ENCODE measurements at places on chromosomes 1 and 21.
A peak's percentile ranks its signal among the peaks of the same experiment; 100 is the strongest.

DNA sequence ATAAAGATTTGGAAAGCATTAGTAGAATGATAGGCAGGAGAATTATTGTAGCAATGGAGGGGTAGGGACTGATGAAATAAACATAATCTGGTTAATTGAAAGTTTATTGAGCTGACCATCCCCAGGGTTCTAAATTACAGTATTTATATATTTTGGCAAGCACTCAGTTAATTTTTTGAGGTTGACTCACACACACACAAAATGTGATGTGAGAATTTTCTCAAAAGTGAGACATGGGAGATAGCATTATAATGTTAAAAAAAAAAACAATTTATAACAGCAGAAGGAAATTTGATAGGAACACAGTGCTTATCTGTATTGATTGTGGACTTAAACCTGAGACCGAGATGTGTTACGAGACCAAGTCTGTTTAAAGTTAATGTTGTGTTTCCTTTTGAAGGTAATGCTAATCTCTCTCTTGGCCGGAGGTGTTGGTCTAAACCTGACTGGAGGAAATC is 24.6 kb downstream of the TRIM45 start:
- no peak for DNase-seq

- no peak for DNase-seq
Observed at GRCh38 chr1:229264487-229264886, 6.4 kb upstream of the RAB4A start.

GRCh38 chr1:170494369-170494768 is 37.6 kb upstream of the GORAB start:
- DNase-seq: no peak

DNA sequence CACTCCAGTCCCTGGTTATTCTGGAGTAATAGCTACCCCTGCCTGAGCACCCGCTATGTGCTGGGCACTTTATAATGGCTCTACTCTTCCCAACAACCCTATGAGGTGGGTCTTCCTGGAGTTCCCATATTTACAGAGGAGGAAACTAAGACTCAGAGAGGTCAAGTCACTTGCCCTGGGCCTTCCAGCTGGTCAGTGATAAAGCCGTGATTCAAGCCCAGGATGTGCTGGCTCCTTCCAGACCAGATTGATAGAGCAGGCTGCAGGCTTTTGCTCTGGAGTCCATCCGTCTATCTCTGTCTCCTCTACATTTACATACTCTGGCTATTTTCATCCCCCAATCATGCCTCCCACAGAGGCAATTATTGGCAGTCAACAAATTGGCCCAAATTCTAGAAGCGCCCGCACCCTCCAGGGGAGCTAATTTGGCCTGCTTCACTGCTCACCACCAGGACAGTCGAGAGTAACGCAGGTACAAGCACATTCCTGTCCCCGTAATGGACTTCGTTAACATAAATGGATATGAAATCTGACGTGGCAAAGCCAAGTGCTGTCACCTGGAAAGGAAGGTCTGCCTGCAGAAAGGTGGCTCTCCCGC is 39.8 kb upstream of the SELENON start:
- no peak for DNase-seq

DNA sequence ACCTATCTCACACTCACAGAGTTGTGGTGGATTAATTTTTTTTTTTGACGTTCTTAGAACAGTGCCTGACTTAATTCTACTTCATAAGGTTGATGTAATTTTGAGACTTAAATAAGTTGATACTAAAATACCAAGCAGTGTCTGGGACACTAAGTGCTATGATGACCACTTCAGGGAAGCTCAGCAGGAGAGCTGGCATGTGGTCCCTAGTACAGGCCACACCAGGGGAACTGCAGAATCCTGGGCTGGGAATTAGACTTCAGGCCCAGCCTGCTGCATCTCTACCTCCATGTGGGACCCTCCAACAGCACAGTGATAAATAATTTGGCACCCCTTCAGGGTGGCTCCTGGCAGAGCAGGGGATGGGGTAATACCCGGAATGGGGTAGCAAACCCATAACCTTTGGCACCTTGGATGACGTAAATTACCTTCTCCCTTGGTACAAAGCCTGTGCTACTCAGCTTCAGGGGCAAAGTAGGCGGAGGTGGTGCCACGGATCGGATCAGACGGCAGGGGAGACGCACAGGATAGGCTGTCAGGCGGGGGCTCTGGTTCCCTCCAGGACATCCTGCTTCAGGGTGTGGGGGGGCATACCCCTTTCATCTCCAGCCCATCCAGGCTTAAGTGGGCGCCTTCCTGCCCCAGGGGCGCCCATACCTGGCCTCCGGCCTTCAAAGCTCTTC is 4.8 kb downstream of the MFSD2A start:
- no peak for DNase-seq

DNA sequence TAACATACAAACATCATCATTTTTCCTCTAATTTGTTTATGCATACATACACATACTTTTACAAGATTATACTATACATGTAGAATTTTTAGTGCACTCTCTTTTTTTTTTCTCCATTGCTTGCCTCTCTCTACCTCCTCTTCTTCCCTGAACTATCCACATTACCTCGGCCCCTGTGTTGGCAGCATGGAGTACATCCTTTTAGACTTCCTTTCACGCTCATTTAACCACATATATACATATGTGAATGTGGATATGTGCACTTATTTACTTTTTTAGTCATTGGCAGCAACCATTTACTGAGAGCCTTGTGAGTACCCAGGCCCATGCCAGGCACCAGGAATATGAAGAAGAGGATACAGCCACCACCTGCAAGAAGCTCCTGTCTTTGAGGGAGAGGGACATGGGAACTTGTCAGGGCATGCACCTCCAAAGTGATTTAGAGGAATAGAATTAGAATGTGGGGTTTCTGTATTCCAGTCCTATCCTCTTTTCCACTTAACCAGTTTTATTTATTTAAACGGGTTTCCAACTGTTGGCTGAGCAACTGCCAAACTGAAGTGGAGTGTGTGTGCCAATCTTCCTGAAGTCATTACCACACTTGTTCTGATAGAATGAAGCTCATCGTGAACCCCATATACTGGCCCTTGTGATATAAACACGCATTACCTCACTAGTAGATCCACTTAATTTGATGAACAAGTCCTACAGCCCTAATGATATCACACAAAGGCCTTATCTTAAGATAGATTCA is 212.6 kb downstream of the TNR start:
- no peak for DNase-seq

DNA sequence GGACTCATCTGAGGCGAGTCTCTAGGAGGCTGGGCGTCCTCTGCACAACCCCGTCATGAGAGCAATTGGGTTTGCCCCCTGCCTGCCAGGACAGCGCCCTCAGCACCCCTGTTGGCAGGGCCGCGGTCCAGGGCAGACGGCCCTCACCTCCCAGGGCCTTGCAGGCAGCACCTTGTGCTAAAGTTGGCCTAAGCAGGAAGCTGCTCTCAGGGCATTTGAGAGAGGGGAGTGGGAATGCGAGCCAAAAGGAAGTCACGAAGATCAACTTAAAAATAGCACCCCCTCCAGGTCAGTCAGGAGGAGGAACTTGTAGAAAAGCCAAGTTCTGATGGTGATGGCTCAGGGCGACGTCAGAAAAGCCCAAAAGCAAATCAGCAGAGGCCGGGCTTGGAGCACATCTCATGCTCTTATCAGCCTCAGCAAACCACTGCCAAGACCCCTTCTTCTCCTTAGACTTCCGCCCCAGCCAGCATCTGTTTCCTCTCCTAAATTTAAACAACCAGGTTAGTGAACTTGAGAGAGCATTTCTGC is 12.6 kb upstream of the ADORA3 start:
- DNase-seq: peak; percentile 53

DNA sequence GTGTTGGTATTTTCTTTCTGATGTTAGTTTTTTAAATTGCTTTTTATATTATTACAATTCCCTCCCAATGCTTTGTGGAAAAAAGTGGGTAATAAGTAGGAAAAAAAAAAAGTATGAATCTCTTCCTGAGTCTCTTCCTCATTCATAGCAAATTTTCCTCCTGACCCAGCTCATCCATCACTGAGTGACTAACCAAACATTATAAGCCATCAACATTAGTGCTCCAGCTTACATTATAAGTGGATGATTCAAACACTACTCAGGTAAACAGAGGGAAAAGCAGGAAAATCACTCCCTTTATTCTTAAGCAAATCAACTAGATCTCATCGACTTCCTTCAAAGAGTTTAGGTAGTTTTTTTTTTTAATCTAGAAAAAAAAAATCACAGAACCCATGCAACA is 15.4 kb upstream of the SAMD13 start:
- no peak for DNase-seq

DNA sequence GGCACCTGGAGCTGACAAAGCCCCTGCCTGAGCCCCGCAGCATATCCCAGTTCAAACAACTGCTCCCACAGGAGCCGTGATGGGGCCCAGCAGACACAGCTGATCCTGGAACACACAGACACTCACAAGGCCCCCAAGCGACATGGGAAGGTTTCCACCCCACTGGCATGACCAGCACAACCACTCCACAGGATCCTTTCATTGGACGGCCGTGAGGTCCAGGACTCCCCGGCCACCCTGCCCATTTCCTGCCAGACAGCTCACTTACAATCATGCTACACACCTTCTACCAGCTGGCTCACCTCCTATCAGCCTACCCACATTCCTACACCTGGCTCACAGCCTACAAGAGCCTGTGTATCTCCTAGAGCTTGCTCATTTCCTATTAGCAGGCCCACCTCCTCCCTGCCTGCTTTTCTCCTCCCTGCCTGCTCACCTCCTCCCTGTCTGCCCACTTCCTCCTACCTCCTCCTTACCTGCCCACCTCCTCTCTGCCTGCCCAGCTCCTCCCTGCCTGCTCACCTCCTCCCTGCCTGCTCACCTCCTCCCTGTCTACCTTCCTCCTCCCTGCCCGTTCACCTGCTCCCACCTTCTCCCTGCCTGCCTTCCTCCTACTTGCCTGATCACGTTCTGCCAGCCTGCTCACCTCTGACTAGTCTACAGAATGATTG is 73.9 kb downstream of the MATN1 start:
- DNase-seq: no peak

DNA sequence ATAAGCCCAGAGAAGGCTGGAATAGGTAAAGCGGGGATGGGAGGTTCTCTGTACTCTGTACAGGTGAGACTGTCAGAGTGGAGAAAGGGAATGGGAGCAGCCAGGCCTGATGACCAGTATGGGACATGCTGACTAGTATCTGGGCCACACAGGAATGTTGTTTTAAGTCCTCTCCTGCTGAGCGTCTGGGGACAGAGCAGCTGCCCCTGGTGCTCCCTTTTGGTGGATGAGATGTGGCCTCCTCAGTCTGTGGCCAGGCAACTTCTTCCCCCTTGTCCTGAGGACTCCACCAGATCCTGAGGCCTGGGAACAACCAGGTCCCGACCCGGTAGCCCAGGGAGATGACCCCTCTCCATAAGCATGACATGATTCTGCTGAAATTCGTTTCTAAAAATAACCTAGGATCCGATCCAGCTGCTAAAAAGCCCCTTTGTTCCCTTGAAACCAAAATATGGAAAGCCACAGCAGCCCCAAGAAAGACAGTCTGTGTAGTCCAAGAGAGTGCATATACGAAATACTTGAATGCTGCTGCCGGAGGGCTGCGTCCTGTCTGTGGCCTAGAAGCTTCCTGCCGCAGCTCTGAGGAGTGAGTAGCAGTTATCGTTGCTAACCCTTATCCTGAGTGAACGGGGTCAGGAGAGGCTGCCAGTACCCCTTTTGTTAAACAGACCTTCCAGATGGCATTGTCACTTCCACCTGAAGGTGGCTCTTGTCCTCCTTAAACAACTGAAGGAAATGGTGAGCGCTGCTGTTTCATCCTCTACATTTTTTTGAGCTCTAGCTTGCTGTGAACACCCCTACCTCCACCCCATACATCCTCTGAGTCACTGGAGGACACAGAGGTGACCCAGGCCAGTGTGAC is 47.1 kb downstream of the ATP2B4 start:
- peak; percentile 89 for DNase-seq

DNA sequence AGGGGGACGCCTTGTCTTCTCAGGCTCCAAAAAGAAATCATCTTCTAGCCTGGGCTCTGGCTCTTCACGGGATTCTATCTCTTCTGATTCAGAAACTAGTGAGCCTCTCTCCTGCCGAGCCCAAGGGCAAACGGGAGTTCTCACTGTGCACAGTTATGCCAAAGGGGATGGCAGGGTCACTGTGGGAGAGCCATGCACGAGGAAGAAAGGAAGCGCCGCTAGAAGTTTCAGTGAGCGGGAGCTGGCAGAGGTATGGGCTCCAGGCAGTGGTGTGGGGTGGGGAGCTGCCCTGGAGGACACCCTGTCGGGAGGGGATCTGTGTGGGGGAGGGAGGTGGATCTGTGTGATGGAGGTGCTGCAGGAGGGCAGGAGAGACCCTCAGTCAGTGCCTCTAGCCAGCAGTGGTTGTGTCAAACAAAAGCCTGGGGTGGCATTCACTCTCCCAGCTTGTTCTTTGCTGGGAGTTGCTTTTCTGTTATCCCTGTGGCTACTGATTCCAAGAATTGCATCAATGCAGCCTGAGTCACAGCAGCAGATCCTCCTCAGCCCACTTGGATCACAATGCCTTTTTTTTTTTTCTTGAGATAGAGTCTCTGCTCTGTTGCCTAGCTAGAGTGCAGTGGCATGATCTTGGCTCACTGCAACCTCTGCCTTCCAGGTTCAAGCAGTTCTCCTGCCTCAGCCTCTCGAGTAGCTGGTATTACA is 21.8 kb downstream of the KDM4A start:
- DNase-seq: peak; percentile 93

- no peak for DNase-seq
Observed at GRCh38 chr1:238475712-238476111, 585.0 kb upstream of the ZP4 start.

DNA sequence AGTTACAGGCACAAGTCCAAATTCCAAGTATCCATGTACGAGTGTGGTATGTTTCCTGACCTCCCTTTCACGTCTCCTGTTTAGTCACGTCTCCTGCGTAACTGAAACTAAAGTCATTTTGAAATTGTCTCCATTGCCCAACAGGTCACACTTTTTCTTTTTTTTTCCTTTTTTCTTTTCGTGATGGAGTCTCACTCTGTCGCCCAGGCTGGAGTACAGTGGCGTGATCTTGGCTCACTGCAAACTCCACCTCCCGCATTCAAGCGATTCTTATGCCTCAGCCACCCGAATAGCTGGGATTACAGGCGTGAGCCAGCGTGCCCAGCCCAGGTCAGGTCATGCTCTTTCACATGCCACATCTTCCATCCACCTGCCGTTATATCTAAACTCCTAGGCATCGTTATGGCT is 38.2 kb downstream of the L1TD1 start:
- no peak for DNase-seq

DNA sequence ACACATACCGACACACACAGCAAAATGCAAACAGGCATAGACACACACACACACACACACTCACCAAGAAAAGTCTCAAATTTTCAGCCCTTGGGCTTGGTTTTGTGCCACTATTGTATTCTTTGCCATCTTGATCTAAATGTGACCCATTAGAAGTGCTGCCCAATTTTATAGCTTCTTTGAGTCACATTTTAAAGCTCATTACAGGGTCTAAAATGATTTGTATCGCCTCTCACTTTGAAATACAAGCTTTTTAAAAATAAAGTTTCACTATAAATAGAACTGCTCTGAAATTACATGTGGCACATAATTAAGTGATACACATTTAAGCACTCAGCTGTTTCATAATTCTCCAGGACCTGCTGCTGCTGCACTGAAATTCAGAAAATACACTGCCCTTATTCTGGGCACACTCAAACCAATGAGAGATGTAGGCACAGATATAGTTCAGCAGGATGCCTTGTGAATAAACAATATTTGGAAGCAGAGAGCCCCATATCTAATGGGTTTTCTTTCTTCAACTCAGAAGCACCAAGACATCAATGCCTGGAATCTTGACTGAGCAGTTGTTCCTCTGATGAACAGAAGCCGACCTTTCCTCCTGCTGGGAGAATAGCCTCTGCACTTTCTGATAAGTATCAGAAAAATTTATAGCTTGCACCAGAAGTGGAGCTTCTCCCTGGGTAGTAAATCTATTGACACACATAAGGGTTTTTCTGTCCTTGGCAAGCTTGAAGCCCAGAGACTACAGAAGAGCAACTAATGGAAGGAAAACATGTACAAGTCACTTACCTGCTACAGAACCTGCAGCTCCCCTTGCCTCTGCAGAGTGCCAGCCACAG is 37.0 kb upstream of the PLPPR4 start:
- no peak for DNase-seq

All from AG20443 (cell line).